ENCODE measurements at places on chromosomes 2 and 18. TPM values are rescaled to one million over a fixed set of nuclear protein-coding genes. Genes with fewer than 3 reads are reported as not detected.

DNA sequence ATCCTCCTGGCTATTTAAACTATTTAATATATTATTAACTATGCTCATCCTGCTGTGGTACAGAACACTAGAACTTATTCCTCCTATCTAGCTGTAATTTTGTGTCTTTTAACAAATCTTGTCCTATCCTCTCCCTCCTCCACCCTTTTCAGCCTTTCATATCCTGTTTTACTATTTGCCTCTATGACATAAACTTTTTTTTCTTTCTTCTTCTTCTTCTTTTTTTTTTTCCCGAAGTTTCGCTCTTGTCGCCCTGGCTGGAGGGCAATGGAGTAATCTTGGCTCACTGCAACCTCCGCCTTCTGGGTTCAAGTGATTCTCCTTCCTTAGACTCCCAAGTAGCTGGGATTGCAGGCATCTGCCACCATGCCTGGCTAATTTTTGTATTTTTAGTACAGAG is 201.5 kb downstream of the LPIN1 start:
- no peak for DNase-seq

GRCh38 chr2:108570416-108570815 is 36.1 kb downstream of the LIMS1 start:
- peak; percentile 57 for DNase-seq

DNA sequence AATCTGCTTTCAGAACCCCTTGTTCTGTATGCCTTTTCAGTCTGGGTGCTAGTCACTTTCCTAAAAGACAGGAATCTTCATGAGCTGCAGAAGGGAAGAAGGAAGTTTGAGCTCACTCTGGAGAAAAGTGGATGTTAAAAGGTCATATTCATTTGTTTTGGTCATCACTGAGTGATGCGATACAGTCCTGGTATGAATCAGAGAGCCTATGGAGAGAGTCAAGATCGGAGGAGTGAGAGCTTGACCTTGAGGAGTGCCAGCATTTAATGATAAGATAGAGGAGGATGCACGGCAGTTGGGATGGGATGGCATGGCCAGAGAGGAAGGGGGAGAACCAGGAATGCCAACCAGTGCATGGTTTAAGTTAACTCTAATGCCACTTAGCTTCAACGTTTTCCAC is 19.6 kb downstream of the USP39 start:
- peak; percentile 38 for DNase-seq

DNA sequence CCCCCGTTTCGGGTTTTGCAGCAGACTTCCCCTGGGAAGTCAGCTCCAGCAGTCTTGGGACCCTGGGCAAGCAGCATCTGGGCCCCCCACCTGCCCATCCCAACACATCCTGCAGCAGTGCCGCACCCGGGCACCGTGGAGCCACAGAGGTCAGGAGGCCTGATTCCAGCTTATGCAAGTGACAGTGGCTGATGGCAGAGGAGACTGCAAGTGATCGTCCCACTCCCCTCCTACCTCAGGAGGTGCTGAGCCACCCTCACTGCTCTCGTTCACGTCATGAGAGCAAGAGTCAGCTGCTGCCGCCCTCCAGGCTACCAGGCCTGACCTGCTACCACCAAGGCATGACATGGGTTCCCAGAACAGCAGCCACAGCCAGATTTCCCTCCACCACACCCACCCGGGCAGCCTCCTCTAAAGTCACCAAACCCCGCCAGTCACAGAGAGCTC is 18.2 kb downstream of the COX7A2L start:
- DNase-seq = no peak

DNA sequence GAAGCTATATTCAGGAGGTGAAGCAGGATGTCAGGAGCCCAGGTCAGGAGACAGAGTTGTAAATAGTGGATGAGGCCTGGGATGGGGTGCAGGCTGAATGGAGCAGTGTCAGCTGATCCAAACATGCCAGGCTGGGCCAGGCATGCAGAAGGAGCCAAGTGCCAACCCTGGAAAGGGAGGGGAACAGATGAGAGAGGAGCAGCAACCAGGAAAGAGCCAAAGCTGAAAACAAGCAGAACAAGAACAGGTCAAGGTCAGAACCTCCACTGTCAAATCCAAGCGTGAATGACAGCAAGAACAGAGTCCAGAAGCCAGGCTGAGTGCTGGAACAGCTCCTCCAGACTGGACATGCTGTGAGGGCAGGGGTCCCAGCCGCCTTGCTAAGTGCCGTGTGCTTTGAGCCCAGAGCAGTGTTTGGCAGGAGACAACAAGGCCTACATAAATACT is 49.2 kb upstream of the PPP1CB start:
- DNase-seq = no peak

GRCh38 chr2:84486441-84487115 is 27.5 kb upstream of the SUCLG1 start:
- DNase-seq = peak; percentile 43

DNA sequence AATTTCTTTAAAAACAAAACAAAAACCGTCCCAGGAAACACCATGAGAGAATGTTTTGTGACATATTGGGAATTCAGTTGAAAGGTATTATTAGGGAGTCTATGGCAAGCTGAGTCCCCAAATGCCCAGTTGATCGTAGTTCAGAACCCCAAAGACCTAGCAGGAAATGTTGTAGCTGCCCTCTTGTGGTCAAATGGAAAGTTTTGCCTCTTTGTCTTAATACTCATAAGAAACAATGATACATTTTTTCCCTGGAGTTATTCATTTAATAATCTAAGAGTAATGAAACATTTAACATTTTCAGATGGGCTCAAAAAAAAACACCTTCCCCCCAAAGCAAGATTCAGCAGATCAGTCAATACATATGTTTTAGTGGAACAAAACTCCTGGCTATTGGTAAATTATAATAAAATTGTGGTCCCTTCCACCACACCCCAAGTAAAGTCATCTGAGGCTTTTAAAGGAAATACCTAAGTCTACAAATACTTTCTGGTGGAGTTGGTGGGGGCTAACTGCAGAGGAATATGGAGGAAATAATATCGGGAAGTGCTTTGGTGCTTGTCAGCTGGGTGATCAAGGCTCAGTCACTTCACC is 37.8 kb upstream of the EFEMP1 start:
- peak; percentile 69 for DNase-seq

DNA sequence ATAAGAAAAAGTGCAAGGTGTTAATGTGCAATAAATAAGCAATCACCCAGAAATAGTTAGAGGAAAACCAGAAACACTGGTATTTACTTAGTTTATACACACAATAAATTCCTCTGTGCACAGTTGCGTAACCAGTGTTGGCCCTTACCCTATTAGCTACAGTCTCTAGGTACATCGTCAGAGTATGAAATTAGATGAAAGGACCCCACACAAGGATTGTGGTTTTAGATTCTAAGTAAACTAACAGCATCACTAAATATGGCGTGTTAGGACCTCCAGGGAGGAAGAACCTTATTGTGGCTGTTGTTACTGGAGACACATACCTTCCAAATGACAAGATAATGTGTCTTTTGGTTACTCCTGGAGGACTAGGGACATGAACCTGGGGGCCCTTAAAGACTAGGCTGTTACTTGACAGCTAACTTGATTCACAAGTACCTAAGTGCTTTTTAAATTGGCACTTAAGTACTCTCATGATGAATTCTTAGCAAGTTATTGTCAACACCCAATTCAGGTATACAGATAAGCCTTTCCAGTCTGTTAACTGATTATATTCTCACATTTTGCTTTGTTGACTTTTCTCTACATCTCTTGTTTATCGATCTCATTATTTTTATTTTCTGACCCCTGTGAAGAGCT is 115.3 kb downstream of the FEZ2 start:
- peak; percentile 32 for DNase-seq

GRCh38 chr2:136057802-136058140 is 60.2 kb downstream of the CXCR4 start:
- no peak for DNase-seq

DNA sequence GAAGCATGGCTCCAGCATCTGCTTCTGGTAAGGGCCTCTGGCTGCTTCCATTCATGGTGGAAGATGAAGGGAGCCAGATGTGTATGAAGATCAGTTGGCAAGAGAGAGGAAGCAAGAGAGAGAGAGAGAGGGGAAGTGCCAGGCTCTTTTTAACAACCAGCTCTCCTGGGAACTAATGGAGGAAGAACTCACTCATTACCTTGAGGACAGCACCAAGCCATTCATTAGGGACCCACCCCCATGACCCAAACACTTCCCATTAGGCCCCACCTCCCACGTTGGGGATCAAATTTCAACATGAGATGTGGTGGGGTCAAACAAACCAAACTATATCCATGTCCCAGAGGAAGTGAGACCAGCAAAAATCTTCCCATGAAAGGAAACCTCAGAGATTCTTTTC is 124.8 kb upstream of the SIX2 start:
- DNase-seq = no peak

- DNase-seq = peak; percentile 36
These were observed at the start of gene TMEM200C for GRCh38 chr18:5895299-5895875. TSS of gene TMEM200C (minus strand) at chr18:5895522. CDS start at chr18:5892063, 3,459 bp downstream.

DNA sequence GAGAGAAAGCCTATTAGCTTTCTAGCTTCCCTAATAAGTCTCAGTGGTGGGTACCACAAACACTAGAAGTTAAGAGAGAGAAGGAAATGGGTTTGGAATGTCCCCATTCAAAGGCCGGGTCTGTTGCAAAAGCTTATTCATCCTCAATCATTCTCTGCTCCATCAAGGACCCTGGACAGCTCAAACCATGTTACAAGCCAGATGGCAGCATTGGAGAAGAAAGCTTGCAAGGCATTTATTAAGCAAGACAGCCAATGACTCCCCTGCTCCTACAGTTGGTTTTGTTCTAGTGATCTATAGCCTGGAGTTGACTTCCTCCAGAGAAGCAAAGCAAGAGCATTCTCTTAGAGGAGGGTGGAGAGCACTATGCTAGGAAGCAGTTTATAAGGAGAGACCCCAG is 86.9 kb upstream of the LMAN1 start:
- DNase-seq = peak; percentile 52

DNA sequence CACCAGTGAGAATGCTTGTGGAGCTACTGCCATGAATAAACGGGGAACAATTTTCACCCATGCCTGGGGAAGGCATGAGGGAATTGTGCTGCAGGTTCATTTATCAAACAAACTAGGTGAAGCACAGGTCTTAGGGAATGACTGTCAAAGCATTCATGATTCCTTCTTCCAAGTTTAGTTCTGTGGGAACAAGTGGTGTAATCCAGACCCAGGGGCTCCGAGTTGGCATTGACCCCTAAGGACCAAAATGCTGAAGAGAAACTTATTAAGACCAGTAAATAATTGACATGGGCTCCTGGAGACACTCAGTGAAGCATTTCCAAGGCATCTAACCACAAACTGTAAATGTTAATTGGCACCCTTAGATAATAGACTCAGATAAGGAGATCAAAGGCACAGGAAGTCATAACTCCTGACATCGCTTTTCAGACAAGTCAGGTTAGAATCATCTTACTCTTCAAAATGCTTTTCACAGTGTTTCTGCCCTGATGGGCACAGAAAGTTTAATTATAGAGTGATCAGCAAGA is 96.9 kb downstream of the SPP2 start:
- no peak for DNase-seq

- DNase-seq = no peak
These were observed 45.0 kb upstream of the CREB1 start for GRCh38 chr2:207484444-207485391.

GRCh38 chr2:42755191-42755880 is 8.6 kb downstream of the OXER1 start:
- peak; percentile 80 for DNase-seq

- peak; percentile 95 for DNase-seq
These were observed 137.4 kb upstream of the ETAA1 start for GRCh38 chr2:67259556-67260342.

DNA sequence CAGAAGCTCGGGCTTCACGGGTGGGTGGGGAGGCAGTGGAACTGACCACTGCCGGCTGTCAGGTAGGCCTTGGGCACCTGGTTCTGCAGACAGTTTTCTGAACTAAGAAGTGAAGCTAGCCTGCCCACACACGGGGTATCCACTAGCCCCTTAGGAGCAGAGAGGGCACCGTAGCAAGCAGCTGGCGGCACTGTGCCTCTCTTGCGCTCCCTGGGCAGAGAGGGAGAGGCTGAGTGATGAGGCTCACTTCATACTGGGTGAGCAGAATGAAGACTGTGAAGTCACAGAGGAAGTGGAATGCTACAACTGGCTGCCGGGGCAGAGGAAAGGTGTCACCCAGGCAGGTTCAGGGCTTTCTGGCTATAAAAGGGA is 753 bp downstream of the ITPRIPL1 start:
- no peak for DNase-seq

- DNase-seq = no peak
These were observed 61.0 kb downstream of the MAP3K20 start for GRCh38 chr2:173136599-173136998.

GRCh38 chr2:96534141-96534540 is 2.4 kb upstream of the ARID5A start:
- DNase-seq = no peak

- DNase-seq = no peak
These were observed 379.3 kb upstream of the PKDCC start for GRCh38 chr2:41668529-41668928.

DNA sequence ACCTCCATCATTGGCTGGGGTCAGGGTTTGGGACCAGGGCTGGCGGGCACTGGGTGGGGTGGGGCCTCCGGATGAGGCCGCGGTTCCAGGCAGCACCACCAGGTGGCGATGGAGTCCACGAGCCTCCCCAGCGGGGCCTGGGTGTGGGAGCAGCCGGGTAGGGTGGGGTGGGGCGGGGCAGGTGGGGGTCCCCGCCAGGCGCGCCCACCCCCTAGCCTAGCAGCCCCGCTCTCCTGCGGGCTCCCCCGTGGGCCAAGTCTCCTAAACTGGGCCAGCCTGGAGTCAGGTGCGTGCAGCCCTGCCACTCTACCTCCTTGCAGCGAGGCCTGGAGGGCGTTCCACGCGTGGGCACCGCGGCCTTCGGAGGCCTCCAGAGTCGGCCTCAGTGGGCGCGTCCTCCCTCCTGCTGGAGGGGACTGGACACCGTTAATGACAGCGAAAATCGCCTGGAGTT is 187.5 kb downstream of the TWIST2 start:
- peak; percentile 59 for DNase-seq

DNA sequence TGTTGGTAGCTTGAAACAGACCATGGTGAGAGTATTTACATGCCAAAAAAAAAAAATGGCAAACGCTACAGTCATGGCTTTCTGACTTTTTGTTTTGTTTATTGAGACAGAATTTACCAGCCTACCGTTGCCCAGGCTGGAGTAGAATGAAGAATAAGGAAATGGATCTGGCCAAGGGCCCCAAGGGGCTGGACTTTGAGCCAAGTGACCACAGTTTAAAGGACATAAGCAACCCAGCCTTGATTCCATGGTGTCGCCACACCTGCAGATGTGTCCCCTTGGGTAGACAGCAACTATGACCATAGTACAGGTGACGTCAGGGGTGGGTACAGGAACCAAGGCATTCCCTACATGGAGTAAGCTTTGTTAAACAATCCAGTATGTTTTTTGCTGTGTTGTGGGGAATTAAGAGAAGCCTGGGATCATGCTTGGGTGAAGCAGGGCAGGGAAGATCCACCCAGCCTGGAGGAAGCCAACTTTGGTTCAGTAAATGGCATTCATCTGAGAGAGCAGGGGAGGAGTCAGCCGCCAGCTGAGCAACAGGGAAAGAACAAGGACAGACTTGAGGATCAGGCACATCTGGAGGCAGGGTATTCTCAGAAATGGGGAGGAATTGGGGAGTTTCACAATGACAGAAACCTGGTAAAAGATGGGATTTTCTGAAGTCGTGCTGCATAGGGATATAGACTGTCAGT is 110.3 kb upstream of the SH3BP4 start:
- peak; percentile 27 for DNase-seq

The GRP gene
- total RNA-seq = not detected

The FBLN7 gene
- total RNA-seq = 0.11 TPM

The PLEK gene
- total RNA-seq = not detected

The NT5C1B gene
- total RNA-seq = not detected

The TFCP2L1 gene
- total RNA-seq = not detected

The CCDC148 gene
- 0.13 TPM for total RNA-seq

The KCNE4 gene
- 3.8 TPM for total RNA-seq

The SERPINB13 gene
- not detected for total RNA-seq

The REG3G gene
- total RNA-seq = not detected

The GAL3ST2 gene
- not detected for total RNA-seq

The RMDN2 gene
- total RNA-seq = 5.8 TPM

All from GM23248 (cell line).